ENCODE measurements at places on chromosomes 7 and 10. TPM values are rescaled to one million over a fixed set of nuclear protein-coding genes. Genes with fewer than 3 reads are reported as not detected.

DNA sequence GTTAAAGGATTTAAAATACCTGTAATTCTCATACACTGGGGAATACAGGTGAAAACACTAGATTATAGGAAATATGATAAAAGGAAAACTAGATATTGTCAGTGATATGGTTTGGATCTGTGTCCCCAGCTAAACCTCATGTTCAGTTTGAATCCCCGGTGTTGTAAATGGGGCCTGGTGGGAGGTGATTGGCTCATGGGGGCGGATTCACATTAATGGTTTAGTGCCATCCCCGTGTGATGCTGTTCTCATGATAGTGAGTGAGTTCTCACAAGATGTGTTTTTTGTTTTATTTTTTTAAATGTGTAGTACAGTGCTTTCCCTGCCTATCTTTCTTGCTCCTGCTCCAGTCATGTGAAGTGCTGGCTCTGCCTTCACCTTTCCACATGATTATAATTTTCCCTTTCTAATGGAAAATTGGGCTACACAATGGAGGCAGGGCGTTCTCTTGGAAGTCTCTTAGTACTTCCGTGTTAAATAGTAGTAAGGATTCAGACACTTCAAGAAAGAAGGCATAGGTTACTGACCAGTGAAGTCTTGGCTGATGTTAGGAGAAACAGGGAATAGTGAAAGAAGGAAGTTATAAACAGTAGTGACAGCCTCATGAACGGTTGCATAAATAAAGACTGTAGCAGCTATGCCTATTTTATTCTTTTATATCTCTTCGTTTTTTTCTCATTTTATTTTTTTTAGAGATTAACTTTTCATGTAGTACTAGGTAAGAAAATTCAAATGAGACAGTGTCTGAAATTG is 386.4 kb downstream of the SUGCT start:
- DNase-seq, result no peak

DNA sequence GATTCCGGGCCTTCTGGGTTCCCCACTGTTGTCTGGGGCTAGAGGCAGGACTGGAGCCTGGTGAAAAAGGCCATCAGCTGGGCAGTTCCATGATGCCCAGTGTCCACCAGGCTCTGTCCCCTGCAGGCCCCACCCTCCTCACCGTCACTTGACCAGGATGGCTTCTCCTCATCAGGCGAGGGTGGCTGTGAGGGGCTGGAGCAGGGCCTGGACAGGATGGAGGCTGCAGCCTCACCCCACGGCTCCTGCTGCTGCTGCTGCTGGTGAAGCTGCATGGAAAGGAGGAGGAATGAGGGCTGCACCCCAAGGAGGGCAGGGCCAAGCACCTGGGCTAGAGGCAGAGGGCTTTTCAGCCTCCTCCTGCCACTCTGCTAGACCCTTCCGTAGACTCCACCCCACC is 8.3 kb downstream of the ATG9B start:
- no peak for DNase-seq

- no peak for DNase-seq
These were observed 20.7 kb downstream of the ABI1 start for GRCh38 chr10:26839966-26840627.

DNA sequence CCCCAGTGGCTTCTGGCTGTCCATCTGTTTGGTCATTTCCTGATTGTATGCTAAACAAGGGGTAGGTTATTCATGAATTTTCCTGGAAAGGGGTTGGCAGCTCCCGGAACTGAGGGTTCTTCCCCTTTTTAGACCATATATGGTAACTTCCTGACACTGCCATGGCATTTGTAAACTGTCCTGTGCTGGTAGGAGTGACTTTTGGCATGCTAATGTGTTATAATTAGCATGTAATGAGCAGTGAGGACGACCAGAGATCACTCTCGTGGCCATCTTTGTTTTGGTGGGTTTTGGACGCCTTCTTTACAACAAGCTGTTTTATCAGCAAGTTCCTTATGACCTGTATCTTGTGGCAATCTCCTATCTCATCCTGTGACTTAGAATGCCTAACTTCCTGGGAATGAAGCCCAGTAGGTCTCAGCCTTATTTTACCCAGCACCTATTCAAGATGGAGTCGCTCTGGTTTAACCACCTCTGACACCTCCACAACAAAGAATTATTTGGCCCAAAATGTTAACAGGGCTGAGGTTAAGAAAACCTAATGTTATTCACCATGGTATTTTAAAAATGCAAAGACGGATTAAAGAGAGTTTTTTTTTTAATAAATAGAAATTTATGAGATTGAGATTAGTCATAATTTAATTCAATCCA is 2.4 kb upstream of the PTN start:
- DNase-seq, result no peak

Gene IL6
- 0.65 TPM for total RNA-seq

DNA sequence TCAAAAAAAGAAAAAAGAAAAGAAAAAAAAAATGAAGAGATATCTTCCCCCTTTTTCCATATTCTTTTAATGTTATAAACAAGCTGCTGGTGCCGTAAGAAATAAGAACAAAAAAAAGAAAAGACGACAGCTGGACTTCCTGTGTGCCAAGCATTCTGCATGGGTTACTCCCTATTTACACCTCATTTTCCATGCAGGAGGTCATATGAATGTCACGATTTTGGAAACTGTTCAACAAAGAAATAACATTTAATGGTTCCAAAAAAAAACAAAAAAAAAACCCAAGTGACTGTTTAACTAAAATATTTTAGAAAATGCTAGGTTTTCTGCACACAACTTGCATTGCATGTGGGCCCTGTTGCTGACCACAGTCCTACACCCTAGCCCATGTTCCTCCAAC is 159.3 kb downstream of the TNS3 start:
- DNase-seq, result no peak

GRCh38 chr7:34675749-34676374 is 17.8 kb downstream of the NPSR1 start:
- DNase-seq, result peak; percentile 21

Gene GTF2IRD1
- total RNA-seq, result not detected

DNA sequence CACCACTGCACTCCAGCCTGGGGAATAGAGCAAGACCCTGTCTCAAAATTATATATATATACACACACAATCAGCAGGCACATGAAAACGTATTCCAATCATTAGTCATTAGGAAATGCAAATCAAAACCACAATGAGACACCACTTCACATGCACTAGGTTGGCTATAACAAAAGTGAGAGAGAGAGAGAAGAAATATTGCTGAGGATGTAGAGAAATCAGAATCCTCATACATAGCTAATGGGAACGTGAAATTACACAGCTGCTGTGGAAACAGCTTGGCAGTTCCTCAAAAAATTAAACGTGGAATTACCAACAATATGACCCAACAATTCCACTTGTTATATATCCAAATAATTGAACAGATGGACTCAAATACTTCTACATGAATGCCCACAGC is 43.3 kb upstream of the CNNM1 start:
- no peak for DNase-seq

Gene SHLD2
- 34.2 TPM for total RNA-seq

Gene ELN
- total RNA-seq, result not detected

Gene SYPL1
- total RNA-seq, result 51.3 TPM

GRCh38 chr10:63133821-63134557 is 861 bp downstream of the NRBF2 start:
- DNase-seq, result no peak

Gene NXPH1
- not detected for total RNA-seq

Gene PKD2L1
- 0.68 TPM for total RNA-seq

Gene CYP2W1
- not detected for total RNA-seq

Gene SORBS1
- total RNA-seq, result 0.47 TPM

GRCh38 chr7:155999631-156000489 is 187.6 kb upstream of the SHH start:
- no peak for DNase-seq

Gene LHFPL3
- not detected for total RNA-seq

Gene CFAP43
- total RNA-seq, result 0.18 TPM

Gene OPALIN
- total RNA-seq, result not detected

DNA sequence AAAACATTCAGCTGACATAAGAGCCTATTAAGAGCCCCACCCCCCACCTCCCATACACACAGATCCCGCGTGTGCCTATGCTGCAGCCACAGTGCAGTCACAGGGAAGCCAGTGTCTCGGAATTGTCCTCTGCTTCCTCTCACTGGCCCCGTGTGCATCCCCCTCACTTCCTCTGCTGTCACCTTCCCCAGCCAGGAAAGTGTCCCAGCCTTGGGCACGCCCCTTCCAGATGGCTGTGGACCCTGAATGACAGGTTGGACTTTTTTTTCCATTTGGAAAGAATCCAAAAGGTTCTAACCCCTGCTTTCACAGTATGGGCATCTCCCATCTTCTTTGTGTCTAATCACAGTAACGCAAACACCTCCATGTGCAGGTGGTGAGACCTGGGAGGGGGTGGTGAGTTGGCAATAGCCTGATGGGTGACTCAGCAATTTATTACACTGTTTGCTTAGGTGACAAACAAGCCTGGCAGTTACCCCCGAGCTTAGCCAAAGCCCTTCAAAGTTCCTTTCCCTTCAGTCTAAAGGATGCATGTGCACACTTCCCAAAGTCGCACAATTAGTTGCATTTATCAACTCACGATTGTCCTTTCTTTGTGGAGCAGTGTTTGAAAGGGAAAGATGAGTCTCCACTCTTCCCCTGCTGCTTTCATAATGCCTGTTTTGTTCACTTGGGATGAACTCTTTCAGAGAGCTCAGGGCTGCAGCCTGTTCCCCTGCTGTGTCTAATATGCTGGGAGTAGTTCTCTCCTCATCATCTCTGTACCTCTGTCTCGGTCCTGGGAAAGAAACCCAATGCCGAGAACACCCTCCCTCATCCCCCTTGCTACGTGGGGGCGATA is 67.5 kb upstream of the EFCAB10 start:
- DNase-seq, result no peak

DNA sequence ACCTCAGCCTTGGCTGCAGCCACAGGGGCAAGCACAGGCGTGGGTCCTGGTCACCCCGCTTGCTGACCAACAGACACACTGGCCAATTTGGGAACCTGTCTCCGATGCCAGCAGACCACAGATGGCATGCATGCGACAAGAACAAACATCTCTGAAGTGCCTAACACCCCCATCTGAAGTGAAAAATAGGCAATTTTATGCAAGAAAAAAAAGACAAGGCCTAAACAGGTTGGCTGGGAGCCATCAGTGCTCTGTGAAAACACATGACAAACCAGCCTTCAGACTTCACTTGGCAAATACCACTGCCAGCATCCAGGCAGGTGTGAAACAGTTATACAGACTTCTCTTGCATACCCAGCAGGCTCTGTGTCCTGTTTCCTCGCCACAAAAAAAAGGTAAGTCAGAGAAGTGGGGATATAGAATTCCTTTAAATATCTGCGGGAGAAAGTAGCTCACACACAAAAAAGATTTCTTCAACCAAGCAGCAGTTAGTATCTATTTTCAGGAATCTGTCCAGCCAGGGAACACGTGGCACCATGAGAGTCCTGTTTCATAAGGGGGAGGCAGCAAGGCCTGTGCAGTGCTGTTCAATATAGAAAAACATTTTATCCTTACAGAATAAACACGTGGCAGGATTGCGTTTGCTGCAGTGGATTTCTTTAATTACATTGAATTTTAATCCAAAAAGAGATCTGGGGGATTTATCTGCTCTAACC is 293.4 kb upstream of the MKLN1 start:
- DNase-seq, result no peak

- peak; percentile 30 for DNase-seq
These were observed 1.2 kb downstream of the AGAP3 start for GRCh38 chr7:151087245-151088018.

Gene EBF3
- total RNA-seq, result not detected

DNA sequence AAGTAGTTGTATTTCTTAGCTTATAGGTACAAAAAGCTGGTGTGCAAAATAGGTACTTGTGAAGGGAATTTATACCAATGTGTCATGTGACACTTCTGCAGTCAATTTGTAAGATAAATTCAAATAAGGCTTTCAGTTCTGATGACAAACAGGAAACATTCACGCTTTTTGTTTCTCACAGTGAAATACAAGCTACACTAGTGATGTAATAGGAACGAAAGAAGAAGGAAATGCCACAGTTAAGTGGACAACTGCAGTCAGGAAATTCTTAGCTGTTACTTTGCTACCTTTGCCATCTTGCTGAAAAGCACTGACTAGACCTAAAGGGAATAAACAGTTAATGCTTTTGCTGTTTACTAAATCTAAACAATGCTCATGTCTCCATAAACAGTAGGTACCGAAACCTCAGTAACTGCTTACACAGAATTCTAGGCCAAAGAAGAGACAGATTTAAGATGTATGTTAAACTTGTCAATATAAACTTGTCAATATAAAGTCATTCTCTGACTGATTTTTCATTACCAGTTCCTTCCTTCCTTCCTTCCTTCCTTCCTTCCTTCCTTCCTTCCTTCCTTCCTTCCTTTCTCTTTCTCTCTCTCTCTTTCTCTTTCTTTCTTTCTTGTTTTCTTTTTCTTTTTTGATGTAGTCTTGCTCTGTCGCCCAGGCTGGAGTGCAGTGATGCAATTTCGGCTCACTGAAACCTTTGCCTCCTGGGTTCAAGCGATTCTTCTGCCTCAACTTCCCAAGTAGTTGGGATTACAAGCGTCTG is 10.1 kb downstream of the OTUD1 start:
- DNase-seq, result no peak

GRCh38 chr7:6231184-6231583 is 41.2 kb downstream of the CYTH3 start:
- no peak for DNase-seq

DNA sequence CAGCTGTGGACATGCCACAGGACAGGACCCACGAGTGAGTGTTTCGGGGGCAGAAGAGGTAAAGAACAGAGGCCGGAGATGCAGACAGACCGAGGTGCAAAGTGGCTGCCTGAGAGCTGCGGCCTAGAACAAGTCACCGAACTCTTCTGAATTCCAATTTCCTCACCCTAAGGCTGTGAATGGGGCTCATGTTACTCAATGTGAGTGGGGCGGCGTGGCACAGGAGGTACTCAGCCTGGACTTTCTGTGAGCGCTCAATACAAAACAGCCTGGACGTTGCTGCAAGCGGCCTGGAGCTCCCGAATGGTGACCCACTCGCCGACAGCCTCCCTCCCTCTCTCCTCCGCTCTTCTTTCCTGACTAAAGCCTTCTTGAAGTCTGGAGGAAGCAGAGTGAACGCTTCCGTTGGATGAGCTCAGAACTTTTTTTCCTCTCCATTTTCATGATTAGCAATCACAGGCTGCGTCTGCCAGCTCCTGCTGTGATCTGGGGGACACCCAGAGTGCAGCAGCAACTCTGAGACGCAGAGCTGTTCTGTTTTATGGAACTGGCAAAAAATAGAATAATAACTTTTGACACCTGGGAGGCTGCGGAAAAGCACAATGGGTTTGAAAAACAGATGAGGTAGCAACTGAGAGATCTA is 108.5 kb downstream of the PTPRN2 start:
- DNase-seq, result no peak

GRCh38 chr10:110147961-110148360 is 59.4 kb upstream of the MXI1 start:
- no peak for DNase-seq

DNA sequence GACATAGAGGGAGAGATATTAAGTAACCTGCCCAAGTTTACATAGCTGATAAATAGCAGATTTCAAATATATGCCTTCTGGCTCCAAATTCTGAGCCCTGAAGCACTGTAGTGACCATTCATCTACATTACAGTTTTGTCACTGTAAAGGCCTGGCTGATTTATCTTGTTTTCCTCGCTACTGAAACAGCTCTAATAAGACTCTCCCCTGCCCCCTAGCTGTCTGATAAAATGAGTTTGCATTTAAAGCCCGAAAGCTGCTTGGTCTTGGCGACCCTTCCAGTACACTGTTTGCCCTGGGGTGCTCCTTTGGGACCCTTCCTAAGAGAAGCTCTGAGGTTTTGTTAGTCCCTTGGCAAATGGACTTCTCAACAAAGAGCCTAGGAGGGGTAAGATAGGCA is 59.7 kb upstream of the RAB11FIP2 start:
- DNase-seq, result no peak

GRCh38 chr10:129918401-129918800 is 45.7 kb downstream of the EBF3 start:
- DNase-seq, result no peak

GRCh38 chr10:83917537-83918506 is 221.5 kb upstream of the GHITM start:
- no peak for DNase-seq

Gene TRIM50
- not detected for total RNA-seq
